Stimulated activated CD8-positive, alpha-beta memory T cell treated with anti-CD3 and anti-CD28 coated beads, Interleukin-15, amount 100 ng/mL, for 4 hours (primary cell): ENCODE measurements at places on chromosomes 2 and 18.

- DNase-seq = no peak
Measured at GRCh38 chr2:145851730-145852129, 1331.8 kb upstream of the ZEB2 start.

- DNase-seq = no peak
Measured at GRCh38 chr2:148046802-148047201, 25.9 kb downstream of the MBD5 start.

GRCh38 chr18:48252525-48252924 lies 156.7 kb downstream of the ZBTB7C start:
- no peak for DNase-seq

DNA sequence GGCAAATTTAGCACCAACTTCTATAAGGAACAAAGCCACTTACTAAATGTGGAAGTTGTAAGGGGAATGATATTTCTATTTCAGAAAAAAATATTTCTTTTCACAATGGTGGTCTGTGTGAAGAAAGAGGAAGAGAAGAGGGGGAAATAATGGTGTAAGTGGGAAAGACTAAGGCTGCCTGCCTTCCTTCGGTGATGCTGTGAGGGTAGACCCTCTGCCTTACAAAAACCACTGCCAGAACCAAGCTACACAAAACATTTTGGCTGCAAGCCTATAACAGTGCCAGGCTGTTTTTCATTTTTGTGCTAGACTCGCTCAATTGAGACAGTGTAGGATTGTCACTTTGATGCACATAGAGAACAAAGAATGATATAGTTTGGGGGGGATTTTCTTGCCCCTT lies 286.6 kb downstream of the ZEB2 start:
- no peak for DNase-seq

DNA sequence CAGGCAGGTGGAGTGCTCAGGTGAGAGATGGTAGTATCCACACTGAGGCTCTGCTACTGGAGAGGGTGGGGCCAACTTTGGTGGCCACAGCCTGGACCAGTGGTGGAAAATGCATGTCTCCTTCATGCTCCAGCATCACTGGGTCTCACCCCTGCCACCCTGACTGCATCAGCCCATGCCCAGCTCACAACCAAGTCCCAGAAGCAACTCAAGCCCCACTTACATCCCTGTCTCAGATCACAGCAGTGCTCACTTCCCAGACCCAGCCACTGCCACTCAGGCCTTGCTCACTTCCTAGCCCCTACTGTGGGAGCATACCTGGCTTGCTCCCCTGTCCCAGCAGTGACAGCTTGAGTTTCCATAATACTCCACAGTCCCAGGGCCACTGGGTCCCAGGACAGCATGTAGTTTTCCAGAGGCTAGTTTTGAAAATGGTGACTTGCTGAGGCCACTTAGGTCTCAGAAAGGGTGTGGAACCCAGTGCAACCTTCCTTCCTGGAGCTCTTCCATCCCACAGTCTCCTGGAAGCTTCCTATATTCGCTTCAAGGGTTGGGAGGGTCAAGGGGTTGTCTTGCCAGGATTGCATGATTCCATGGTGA lies 58.8 kb downstream of the GPC1 start:
- DNase-seq = no peak
